ENCODE measurements at places on chromosomes 12 and 14.

DNA sequence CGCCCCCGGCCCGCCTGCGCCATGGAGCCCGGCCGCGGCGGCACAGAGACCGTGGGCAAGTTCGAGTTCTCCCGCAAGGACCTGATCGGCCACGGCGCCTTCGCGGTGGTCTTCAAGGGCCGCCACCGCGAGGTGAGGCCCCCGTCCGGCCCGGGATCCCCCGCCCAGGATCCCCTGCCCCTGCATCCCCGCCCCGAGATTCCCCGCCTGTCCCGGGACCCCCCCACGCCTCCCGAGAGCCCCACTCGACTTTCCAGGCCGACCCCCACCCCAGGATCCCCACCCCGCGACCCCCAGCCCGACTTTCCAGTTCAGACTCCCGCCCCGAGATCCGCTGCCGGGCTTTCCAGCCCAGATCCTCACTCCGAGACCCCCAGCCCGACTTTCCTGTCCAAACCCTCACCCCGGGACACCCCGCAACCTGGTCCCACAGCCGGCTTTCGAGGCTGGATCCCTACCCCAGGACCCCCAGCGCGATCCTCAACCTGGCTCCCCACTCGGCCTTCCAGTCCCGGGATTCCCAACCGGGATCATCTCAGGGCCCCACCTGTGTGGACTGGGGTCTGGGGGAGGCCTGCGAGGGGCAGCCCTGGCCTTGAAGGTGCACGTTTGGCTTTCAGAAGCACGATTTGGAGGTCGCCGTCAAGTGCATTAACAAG, 688 bp downstream of the ULK1 start:
- DNase-seq, result peak; percentile 39

- no peak for DNase-seq
Measured at GRCh38 chr12:62519043-62519442, 52.4 kb downstream of the MON2 start.

DNA sequence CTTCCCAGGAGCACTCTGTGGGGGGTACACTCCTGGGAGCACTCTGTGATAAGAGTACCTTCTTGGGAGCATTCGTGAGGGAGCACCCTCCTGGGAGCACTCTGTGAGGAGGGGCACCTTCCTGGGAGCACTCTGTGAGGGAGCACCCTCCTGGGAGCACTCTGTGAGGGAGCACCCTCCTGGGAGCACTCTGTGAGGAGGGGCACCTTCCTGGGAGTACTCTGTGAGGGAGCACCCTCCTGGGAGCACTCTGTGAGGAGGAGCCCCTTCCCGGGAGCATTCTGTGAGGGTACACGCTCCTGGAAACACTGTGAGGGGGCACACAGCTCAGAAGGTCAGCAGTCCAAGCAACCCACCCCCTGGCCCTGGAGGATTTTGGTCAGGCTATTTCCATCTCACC, 22.6 kb downstream of the LRCOL1 start:
- DNase-seq, result no peak

DNA sequence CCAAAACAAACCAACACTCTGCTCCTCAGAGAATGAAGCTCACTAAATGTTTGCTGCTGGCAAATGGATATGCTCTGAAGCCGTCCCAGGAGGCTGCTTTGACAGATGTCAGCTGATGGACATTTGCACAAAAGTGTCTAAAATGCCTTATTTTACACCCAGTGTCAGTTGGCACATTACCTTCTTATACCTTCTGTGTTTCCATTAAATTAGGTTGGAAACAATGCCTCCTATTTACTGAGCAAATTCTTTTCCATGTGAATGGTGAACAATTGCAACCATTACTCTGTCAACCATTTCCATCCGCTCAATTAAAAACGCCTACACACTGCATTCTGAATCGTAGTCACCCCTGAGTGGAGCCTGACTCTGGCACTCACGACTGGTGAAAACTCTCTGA, 1679.9 kb upstream of the FLRT2 start:
- DNase-seq, result no peak

DNA sequence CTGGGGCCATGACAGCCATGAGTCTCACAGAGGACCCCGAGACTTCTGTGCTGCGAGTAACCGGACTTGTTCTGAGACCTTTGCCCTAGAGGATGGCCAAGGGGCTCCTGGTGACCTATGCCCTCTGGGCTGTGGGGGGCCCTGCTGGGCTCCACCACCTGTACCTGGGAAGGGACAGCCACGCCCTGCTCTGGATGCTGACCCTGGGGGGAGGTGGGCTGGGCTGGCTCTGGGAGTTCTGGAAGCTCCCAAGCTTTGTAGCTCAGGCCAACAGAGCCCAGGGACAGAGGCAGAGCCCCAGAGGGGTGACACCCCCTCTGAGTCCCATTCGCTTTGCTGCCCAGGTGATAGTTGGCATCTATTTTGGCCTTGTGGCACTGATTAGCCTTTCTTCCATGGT, 2.1 kb downstream of the DNAJC22 start:
- no peak for DNase-seq

DNA sequence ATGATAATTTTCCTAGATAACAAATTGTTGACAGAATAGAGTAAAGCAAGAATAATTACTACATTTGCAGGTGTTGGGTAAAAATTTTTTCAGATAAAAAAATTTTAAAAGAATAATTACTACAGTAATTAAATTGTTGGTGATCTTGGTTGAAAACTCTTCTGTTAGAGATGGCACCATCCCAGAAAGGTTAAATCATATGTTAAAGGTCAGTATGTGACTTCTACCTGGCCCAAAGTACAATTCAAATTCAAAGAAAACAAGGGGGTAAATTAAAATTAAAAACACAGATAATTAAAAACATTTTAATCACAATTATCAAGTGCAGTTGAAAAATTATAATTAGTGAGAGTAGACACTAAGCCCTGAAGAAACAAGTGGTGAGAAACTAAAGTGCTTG, 18.1 kb upstream of the PIK3C2G start:
- DNase-seq, result no peak

GRCh38 chr14:23094666-23095195, at the start of gene ACIN1:
ACIN1 (minus strand) TSS chr14:23095136; CDS start chr14:23095112, 24 bp downstream.
- peak; percentile 99 for DNase-seq

- no peak for DNase-seq
Measured at GRCh38 chr14:61438860-61439765, 117.7 kb downstream of the PRKCH start.

DNA sequence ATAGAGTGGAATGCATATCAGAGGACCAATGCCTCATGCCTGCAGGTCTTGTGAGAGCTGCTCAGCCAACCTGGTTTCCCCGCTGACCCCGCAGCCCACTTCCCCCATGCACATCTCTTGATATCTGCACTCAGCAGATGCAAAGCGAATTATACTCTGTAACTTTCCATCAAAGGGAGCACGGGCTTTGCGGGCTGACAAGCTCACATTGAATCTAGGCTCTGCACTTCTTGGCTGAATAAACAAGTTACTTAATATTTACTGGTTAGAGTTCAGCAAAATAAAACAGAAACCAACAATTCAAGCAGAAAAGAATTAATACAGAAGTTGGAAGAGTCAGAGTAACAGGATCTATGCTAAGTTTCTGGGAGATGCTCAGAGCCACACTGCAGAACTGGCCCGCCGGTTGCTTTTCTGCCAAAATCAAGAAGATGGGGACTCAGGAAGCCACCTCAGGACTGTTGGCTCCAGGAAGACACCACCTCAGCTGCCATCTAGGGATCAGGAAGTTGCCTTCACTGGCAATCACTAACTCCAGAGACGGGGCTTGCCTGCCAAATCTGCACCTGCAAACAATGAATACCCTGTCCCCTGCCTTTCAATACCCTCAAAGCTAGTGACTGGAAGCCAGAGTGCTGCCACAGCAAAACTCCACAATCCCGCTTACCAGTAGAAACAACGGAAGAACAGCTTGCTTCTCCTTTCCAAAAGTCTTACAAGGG, 46.5 kb downstream of the NR1H4 start:
- no peak for DNase-seq

DNA sequence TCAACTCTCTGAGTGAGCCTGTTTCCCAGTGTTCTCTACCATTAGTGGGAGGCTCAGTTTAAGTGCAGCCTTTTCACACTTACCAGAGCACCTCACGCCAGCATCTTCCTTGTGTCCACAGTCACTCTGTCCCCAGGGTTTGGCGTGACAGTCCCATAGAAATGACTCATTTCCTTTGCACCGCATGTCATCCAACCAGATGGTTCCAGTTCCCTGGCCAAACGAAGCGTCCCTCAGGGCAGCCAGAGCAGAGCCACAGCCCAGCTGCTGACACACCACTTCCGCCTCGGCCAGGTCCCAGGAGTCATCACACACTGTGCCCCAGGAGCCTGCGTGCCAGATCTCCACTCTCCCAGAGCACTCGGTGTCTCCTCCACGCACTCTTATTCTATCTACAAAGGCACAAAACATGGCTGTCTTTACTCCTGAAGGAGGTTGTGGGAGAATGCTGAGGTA, 65.4 kb downstream of the ACSM4 start:
- no peak for DNase-seq

DNA sequence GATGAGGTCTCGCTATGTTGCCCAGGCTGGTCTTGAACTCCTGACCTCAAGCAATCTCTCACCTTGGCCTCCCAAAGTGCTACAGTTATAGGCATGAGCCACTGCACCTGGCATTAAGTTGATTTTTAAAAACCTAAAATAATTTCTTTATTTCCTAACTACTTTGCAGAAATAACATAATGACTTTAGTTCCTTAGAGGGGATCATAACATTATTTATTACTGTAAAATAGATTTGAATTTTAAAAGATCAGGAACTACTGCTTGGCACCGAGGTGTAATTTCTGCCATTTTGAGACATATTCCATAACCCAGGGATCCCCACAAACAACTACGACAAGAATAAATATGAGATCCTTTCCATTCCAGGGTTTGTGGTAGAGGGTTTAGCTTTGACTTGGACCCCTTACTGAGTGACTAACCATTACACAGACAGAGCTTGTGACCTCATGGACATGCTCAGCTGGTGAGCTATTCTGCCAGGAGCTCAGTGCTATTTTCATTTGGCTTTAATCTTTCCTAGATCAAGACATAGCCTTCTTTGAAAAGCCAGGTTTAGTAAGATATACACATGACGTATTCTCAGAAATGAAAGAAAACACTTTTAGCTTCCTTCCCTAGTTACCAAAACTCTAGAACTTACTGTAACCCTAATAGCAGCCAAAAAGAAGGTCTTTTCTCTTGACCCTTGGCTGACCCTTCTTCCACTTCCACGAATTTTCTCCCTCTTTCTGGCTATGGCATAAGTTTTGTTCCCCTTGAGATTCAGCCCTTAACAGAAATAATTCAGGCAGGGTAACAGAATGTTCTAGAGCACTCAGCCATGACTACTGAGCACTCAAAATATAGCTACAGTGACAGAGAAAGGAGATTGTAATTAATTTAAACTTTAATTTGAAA, 75.1 kb upstream of the NUDT4 start:
- no peak for DNase-seq

- no peak for DNase-seq
Measured at GRCh38 chr12:65613692-65614091, 210.6 kb upstream of the HMGA2 start.

GRCh38 chr14:54489731-54490444, 1.1 kb upstream of the GMFB start:
- DNase-seq, result no peak

DNA sequence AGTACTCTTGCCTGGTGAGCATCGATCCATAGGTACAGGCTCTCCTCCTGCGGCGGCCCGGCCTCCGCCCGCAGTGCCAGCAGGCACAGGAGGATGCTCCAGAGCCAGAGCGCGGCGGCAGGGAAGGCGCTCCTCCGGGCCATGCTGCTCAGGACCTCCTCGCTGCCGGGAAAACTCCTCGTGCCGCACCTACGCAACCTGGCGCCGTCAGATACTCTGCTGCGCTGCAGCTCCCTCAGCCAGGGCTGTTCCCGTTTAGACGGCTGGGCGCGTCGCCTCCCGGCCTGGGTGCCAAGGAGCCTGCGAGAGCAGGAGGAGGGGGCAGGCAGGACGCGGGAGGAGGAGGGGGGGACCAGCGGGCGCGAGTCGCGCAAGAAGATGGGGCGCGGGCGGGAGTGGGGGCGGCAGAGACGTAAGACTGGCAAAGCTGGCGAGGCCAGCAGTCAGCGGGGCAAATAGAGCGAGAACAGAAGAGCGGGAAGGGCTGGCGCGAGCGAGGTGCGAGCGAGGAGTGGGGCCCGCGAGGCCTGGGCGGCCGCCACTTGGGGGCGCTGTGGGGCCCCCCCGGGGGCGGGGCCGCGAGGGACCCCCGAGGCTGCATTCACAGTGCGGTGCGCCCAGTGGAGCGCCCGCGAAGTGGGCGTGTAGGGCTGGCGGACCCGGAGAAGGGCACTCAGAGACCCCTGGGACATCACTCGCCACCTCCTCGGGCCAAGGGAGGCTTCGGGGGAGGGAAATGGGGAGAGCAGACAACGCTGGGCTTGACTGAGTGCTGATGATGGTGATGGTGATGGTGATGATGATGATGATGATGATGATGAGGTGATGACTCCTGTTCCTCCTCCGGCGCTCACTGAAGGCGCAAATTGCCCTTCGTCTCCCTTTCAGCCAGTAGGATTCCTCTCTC, at the start of gene WIF1:
WIF1 (minus strand) TSS at position 257 of the 907 bp plus-strand sequence; CDS start at position 143, 114 bp downstream.
- DNase-seq, result peak; percentile 32

- no peak for DNase-seq
Measured at GRCh38 chr14:41549821-41550607, 56.7 kb upstream of the LRFN5 start.

DNA sequence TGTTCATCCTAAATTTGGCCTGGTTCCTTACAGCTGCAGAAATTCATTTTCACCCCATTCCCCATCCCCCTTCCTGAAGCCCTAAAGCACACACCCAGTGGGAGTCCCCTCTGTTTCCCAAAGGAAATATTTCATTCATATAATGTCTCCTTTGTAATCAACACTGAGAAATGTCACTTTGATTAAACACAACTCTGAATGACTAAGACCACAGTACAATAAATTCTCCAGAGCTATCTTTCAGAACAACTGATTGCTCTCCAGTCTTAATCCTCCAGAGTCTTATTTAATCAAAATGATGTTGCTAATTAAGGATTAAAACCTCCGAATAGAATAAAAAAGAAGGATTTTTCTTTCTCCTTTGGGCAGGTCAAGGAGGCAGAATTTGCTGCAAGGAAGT, 6.4 kb downstream of the SLC15A5 start:
- DNase-seq, result no peak

- DNase-seq, result peak; percentile 51
Measured at GRCh38 chr12:4148418-4149056, 125.0 kb upstream of the CCND2 start.

- DNase-seq, result no peak
Measured at GRCh38 chr12:5176036-5176435, 132.4 kb downstream of the KCNA5 start.

DNA sequence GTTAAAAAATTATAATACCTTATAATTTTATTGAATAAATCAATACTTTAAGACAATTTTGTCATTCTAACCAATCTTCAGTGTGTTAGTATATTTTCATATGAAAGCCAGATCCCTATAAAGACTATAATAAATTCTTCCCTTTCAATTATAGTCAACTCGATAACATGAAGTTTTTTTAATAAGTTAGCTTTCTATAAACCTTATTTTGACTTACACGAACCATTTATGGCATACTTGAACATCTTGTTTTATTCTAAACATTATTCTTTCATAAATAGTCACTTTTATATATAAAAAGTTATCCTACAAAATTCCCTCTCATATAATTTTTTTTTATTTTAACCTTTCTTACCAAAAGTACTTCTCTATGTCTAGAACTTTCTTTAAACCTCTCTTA, 1002.3 kb downstream of the TMEM121 start:
- no peak for DNase-seq
